ENCODE measurements at places on chromosomes 12 and 14. TPM values are rescaled to one million over a fixed set of nuclear protein-coding genes. Genes with fewer than 3 reads are reported as not detected.

VIPAS39 gene
- total RNA-seq = 16.6 TPM

RAD51AP1 gene
- total RNA-seq = 2.9 TPM

ARMH4 gene
- total RNA-seq = 4.9 TPM

PTCSC3 gene
- total RNA-seq = not detected

SMIM41 gene
- 0.31 TPM for total RNA-seq

RAD52 gene
- total RNA-seq = 17.1 TPM

SAMD15 gene
- 6.2 TPM for total RNA-seq

KCNK13 gene
- 1.4 TPM for total RNA-seq

MAP1LC3B2 gene
- total RNA-seq = 2.1 TPM

NPC2 gene
- total RNA-seq = 217 TPM
